Activated naive CD8-positive, alpha-beta T cell treated with anti-CD3 and anti-CD28 coated beads for 36 hours (primary cell): ENCODE measurements at places on chromosomes 13 and 19. TPM values are rescaled to one million over a fixed set of nuclear protein-coding genes. Genes with fewer than 3 reads are reported as not detected.

The CD79A gene
- 32.2 TPM for total RNA-seq

The UPF1 gene
- total RNA-seq: 78.9 TPM

The FXYD7 gene
- total RNA-seq: 0.54 TPM

The LPAR2 gene
- 23.7 TPM for total RNA-seq

The GRK1 gene
- not detected for total RNA-seq

The GSX1 gene
- total RNA-seq: not detected

GRCh38 chr19:55484593-55485438 is at the start of gene NAT14:
TSS of gene NAT14 (plus strand) at chr19:55485188. CDS start at chr19:55485709, 521 bp downstream.
- H3K4me3 ChIP-seq: peak within 1 kb of the TSS; percentile 84
- H3K27me3 ChIP-seq: no peaks in the 10 kb centered on the region
- no peaks in the 10 kb centered on the region for H3K36me3 ChIP-seq
- peak; percentile 80 for DNase-seq
- H3K4me1 ChIP-seq: peaks cover 21% of the 10 kb centered on the region

DNA sequence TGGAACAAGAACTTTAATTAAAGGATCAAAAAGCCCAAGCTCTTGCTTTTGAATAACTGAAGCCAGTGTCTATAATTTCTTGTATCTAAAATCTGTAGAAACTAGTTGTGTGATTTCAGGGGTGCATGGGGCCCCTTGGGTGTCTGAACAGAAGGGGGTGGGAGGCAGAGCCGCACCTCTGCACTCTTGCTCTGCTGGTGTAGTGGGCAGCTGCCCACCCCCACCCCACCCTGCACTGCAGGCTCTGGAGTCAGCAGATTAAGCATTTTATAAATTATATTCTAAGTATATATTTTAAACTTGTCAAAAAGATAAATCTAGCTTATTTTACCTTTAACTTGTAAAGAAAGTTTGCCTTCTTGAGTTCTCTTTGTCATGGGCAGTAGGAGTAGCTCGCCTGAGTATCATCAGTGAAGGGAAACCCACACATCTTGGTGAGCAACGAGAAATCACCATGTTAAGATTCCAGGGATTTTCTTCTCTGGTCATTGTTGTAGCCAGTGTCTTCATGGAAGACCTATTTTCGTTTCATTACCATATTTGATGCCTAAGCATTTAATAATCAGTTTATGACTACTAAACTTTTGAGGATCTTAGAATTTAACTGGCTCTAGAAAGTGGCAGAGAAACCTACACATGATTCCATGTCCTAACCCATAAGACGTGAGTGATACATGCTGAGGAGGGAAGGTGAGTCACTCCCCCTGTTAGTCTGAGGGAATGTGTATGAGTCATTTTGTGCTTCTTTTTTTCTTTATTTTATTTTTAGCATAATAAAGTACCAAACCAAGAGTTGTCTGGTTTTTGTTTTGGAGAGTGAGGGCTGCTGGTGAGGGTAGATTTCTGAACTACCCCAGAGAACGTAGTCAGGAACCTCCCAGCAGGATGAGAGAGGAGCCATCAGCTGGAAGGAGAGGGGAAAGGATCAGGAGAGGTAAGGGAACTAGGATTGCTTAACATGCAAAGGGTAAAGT is 7.7 kb downstream of the UBE2L5 start:
- peak overlapping the region; percentile 80 for H3K27ac ChIP-seq
- H3K36me3 ChIP-seq: no peaks in the 10 kb centered on the region
- no peaks in the 10 kb centered on the region for H3K27me3 ChIP-seq
- DNase-seq: no peak

DNA sequence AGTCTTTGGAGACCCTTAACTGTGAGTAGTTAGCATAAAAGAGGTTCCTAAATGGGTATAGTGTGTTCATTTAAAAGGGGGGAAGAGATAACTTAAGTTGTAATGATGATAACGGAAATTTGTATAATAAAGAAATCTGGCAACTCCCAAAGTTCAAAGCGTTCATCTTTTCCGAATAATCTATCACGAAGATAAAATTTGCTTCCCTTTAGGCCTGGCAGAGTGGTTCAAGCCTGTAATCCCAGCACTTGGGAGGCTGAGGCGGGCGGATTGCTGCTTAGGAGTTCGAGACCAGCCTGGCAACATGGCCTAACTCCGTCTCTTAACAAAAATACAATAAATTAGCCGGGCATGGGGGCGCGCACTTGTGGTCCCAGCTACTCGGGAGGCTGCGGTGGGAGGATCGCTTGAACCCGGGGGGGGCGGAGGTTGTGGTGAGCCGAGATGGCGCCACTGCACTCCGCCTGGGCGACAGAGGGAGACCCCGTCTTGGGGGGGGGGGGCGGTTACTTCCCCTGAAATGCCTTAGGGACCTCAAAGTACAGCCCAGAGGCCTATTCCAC is 934 bp downstream of the N4BP2L2 start:
- H3K4me3 ChIP-seq: peak overlapping the region; percentile 97
- peaks cover 7% of the 10 kb centered on the region for H3K27me3 ChIP-seq

DNA sequence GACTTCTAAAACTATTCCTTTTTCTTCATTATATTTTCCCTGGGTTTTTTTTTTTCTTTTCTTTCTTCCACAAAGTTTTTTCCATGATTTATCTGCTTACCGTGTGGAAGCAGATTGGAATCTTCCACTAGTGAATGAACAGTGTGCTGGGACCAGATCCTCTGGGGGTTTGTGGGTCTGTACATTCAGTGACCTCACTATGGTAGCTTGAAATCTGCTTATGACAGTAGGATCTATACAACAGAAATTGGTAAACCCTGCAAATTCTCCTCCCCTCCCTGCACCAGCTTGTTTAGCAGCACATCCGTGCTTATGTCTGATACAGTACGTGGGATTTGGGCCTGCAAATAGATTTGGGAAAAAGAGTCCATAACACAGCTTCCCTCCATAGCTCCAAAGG is 26.0 kb upstream of the MAB21L1 start:
- H3K36me3 ChIP-seq: no peaks in the 10 kb centered on the region
- H3K27ac ChIP-seq: no peak overlapping the region
- H3K4me1 ChIP-seq: no peaks in the 10 kb centered on the region
- no peaks in the 10 kb centered on the region for H3K27me3 ChIP-seq
- DNase-seq: no peak
- H3K4me3 ChIP-seq: no peak overlapping the region

DNA sequence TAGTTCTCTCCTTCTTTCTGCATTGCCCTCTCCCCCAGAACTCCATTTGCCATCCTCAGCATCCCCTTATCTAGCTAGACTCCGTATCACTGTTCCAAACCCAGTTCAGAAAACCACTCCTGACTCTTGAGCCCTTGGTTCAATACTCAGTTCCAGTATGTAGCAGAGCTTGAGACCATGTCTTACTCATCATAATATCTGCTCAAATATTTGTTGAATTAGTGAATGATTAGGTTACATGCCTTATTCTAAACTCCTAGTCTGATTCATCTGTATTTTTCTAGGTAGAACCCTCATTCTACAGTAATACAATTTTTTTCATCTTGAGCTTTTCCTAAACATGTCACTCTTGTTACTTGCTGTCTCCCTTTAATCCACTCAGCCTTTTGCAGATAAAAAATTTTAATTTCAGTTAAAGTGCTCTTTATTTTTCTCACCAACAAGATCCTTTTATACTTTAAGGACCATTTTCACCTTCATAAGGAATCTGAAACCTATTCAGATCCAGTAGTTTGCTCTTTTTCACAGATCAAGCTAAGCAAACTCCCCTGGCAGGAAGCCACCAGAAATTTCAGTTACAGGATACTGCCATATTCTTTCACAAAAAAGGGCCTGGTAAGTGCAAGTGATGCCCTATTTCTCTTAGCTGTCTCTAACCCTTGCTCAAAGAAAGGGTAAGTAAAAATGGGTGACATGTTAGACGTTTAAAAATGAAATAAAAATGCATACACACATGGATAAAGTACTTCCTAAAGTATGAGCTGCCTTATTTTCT is 23.1 kb upstream of the INTS6 start:
- H3K27ac ChIP-seq: no peak overlapping the region
- no peaks in the 10 kb centered on the region for H3K36me3 ChIP-seq
- no peak for DNase-seq
- no peaks in the 10 kb centered on the region for H3K27me3 ChIP-seq

DNA sequence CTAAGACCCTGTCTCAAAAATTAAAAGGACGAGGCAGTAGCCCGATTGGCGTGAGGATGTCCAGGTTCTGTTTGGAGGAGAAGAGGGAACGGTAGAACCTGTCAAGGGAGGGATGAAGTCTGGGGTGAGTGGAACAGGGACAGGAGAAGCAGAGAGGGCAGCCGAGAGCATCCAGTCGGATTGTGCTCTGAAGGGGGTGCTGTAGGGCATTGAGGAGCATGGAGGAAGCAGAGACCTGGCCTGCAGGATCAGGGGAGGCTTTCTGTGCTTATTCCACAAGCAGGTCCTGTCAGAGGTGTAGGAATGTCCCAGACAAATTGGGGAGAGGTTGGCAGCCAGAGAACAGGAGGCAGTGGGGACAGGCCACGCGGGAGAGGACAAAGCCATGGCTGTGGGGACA is 14.1 kb downstream of the AP2A1 start:
- H3K27ac ChIP-seq: no peak overlapping the region
- H3K4me1 ChIP-seq: peaks cover 3% of the 10 kb centered on the region
- H3K4me3 ChIP-seq: no peak overlapping the region

DNA sequence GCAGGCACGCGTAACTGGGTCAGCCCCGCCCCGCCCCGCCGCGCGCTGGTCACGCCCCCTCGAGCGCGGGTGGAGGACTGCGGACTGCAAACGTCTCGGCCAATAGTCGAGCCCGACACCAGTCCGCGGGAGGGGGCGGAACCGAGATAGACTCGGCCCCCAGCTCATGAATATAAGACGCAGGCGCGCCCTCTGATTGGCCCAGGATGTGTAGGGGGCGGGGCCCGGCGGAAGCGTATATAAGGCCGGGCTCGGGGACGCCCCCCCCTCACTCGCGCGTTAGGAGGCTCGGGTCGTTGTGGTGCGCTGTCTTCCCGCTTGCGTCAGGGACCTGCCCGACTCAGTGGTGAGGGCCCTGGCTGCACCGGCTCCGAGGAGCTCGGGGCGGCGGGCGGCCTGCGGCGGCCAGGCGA is at the start of gene CIRBP:
CIRBP (plus strand) TSS at position 268 of the 413 bp plus-strand sequence. CDS start 1,602 bp downstream, outside the sequence.
- H3K27me3 ChIP-seq: peaks cover 4% of the 10 kb centered on the region
- peak within 1 kb of the TSS; percentile 96 for H3K4me3 ChIP-seq
- H3K27ac ChIP-seq: peak within 1 kb of the TSS; percentile 96
- DNase-seq: peak; percentile 99
- peaks cover 64% of the 10 kb centered on the region for H3K4me1 ChIP-seq

- peak overlapping the region; percentile 84 for H3K27ac ChIP-seq
- peak; percentile 8 for DNase-seq
- peaks cover 37% of the 10 kb centered on the region for H3K4me1 ChIP-seq
- peaks cover 3% of the 10 kb centered on the region for H3K27me3 ChIP-seq
- peak overlapping the region; percentile 90 for H3K4me3 ChIP-seq
- peaks cover 47% of the 10 kb centered on the region for H3K36me3 ChIP-seq
Observed at GRCh38 chr19:32581705-32582179, 752 bp downstream of the PDCD5 start.

- no peaks in the 10 kb centered on the region for H3K27me3 ChIP-seq
- no peak overlapping the region for H3K4me3 ChIP-seq
- no peak overlapping the region for H3K27ac ChIP-seq
- peaks cover 2% of the 10 kb centered on the region for H3K4me1 ChIP-seq
- H3K36me3 ChIP-seq: no peaks in the 10 kb centered on the region
- DNase-seq: no peak
Observed at GRCh38 chr13:98405690-98406344, 171.1 kb downstream of the STK24 start.

GRCh38 chr13:49436890-49437289 is 7.0 kb downstream of the CAB39L start:
- no peak overlapping the region for H3K4me3 ChIP-seq
- H3K36me3 ChIP-seq: peaks cover 2% of the 10 kb centered on the region
- no peaks in the 10 kb centered on the region for H3K27me3 ChIP-seq
- H3K27ac ChIP-seq: no peak overlapping the region
- peaks cover 2% of the 10 kb centered on the region for H3K4me1 ChIP-seq

DNA sequence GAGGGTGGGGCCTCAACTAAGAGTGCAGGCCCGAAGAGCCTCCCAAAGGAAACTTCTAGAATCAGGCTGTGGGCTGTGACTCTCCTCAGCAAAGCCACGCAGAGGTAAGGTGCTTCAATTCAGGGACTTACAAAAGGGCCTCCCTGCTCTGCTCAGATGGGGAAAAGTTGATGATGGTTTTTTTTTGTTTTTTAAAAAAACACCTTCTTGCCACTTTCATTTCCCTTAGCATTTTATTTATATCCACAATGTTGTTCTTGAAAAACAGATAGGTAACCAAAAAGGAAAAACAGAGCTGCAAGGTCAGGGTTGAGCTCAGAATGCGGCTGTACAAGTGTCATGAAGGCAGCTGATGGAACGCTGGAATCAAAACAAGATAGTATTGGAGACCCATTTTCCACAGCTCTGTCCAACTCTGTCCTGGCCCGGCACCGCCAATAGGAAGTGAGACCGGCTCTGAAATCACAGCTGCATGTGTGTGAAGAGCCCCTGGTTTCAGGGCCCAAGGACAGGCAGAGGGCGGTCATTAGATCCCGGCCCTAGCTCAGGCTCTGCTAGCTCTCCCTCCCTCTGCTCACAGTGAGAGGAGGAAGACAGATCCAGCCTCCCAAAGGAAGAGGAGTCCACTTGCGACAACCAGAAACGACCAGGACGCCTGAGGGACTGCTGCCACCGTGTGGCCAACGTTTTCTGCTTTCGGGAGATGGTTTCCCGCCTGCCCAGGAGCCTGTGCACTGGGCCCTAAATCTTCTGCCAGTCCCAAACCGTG is 58.3 kb downstream of the KLF2 start:
- no peaks in the 10 kb centered on the region for H3K27me3 ChIP-seq
- peaks cover 21% of the 10 kb centered on the region for H3K36me3 ChIP-seq
- peaks cover 34% of the 10 kb centered on the region for H3K4me1 ChIP-seq
- DNase-seq: peak; percentile 61
- H3K4me3 ChIP-seq: no peak overlapping the region
- no peak overlapping the region for H3K27ac ChIP-seq

GRCh38 chr19:10251792-10252694 is at the start of gene MRPL4:
TSS of gene MRPL4 (plus strand) at chr19:10252214. CDS start at chr19:10252254, 40 bp downstream.
- H3K4me3 ChIP-seq: peak within 1 kb of the TSS; percentile 93
- no peaks in the 10 kb centered on the region for H3K27me3 ChIP-seq
- peak; percentile 94 for DNase-seq
- H3K36me3 ChIP-seq: peaks cover 32% of the 10 kb centered on the region

DNA sequence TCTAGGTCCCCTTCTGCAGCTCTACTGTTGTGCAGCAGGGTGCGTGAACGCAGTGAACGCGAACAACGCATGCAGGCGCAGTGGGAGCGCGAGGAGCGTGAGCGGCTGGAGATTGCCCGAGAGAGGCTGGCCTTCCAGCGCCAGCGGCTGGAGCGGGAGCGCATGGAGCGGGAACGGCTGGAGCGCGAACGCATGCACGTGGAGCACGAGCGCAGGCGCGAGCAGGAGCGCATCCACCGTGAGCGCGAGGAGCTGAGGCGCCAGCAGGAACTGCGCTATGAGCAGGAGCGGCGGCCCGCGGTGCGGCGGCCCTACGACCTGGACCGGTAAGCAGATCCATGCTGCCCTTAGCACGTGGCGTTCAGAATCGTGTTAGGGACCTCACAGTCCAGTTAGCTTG is 18.8 kb downstream of the MICOS13 start:
- H3K4me3 ChIP-seq: no peak overlapping the region
- H3K27ac ChIP-seq: no peak overlapping the region
- no peak for DNase-seq
- no peaks in the 10 kb centered on the region for H3K27me3 ChIP-seq
- H3K36me3 ChIP-seq: peaks cover 36% of the 10 kb centered on the region

GRCh38 chr13:103437651-103438050 is 371.4 kb upstream of the SLC10A2 start:
- no peak for DNase-seq
- H3K4me1 ChIP-seq: no peaks in the 10 kb centered on the region
- no peaks in the 10 kb centered on the region for H3K36me3 ChIP-seq
- no peak overlapping the region for H3K27ac ChIP-seq
